ENCODE measurements at places on chromosomes 7 and 10. TPM values are rescaled to one million over a fixed set of nuclear protein-coding genes. Genes with fewer than 3 reads are reported as not detected.

The DNAH11 gene
- 0.40 TPM for total RNA-seq

The BET1 gene
- total RNA-seq, result 22.2 TPM

The RINT1 gene
- total RNA-seq, result 11.4 TPM

The CRPPA gene
- total RNA-seq, result 2.7 TPM

The SFTPA1 gene
- not detected for total RNA-seq

The CCAR1 gene
- total RNA-seq, result 25.9 TPM

The FZD8 gene
- total RNA-seq, result 23.1 TPM

The MEOX2 gene
- 18.0 TPM for total RNA-seq

The TFPI2 gene
- total RNA-seq, result 338 TPM

The ZNF467 gene
- total RNA-seq, result 0.26 TPM

The FFAR4 gene
- not detected for total RNA-seq

The VWA2 gene
- under 0.01 TPM for total RNA-seq

The MAGI2 gene
- total RNA-seq, result 4.6 TPM

The ENTPD1 gene
- total RNA-seq, result 0.99 TPM

The LIPK gene
- not detected for total RNA-seq

The DNAJC9 gene
- 41.9 TPM for total RNA-seq

The PLEKHS1 gene
- not detected for total RNA-seq

The MNX1 gene
- not detected for total RNA-seq

The ITIH2 gene
- total RNA-seq, result 0.06 TPM

The ASAH2 gene
- 0.26 TPM for total RNA-seq

The RNF133 gene
- 0.37 TPM for total RNA-seq

The FAM204A gene
- total RNA-seq, result 47.2 TPM

The PLA2G12B gene
- total RNA-seq, result not detected

The DPP6 gene
- total RNA-seq, result not detected

The DOCK1 gene
- 80.1 TPM for total RNA-seq

The SEMA3A gene
- 42.3 TPM for total RNA-seq

The STK31 gene
- total RNA-seq, result not detected

The HMX3 gene
- total RNA-seq, result not detected

The COX19 gene
- total RNA-seq, result 7.2 TPM

The SPDYE2B gene
- total RNA-seq, result not detected

The ANKRD22 gene
- total RNA-seq, result 0.13 TPM

The PAX2 gene
- not detected for total RNA-seq

The MOGAT3 gene
- not detected for total RNA-seq

The CDNF gene
- 2.1 TPM for total RNA-seq

The HOXA10 gene
- under 0.01 TPM for total RNA-seq

The ANXA8L1 gene
- total RNA-seq, result not detected
